ENCODE measurements at places on chromosomes 12 and 14.

GRCh38 chr12:18246066-18246465 is 15.3 kb upstream of the PIK3C2G start:
- DNase-seq: no peak

- DNase-seq: peak; percentile 80
These were observed 21.7 kb downstream of the TMBIM6 start for GRCh38 chr12:49763006-49763591.

- DNase-seq: no peak
These were observed 151.9 kb downstream of the EMP1 start for GRCh38 chr12:13348464-13348863.

GRCh38 chr12:94320109-94320508 is 139.6 kb downstream of the CEP83 start:
- DNase-seq: no peak

- no peak for DNase-seq
These were observed 49.1 kb downstream of the B4GALNT3 start for GRCh38 chr12:508795-509194.

- DNase-seq: no peak
These were observed 88.7 kb downstream of the TRAFD1 start for GRCh38 chr12:112214064-112214463.

GRCh38 chr14:80718940-80719339 is 222.6 kb downstream of the CEP128 start:
- no peak for DNase-seq

GRCh38 chr14:50212726-50213125 is 18.7 kb downstream of the SOS2 start:
- DNase-seq: no peak

- DNase-seq: no peak
These were observed 4.4 kb downstream of the CARMIL3 start for GRCh38 chr14:24055971-24056799.

- DNase-seq: no peak
These were observed 57.2 kb upstream of the BEGAIN start for GRCh38 chr14:100644383-100644782.

- no peak for DNase-seq
These were observed 54.8 kb downstream of the FNTB start for GRCh38 chr14:65041434-65041915.

DNA sequence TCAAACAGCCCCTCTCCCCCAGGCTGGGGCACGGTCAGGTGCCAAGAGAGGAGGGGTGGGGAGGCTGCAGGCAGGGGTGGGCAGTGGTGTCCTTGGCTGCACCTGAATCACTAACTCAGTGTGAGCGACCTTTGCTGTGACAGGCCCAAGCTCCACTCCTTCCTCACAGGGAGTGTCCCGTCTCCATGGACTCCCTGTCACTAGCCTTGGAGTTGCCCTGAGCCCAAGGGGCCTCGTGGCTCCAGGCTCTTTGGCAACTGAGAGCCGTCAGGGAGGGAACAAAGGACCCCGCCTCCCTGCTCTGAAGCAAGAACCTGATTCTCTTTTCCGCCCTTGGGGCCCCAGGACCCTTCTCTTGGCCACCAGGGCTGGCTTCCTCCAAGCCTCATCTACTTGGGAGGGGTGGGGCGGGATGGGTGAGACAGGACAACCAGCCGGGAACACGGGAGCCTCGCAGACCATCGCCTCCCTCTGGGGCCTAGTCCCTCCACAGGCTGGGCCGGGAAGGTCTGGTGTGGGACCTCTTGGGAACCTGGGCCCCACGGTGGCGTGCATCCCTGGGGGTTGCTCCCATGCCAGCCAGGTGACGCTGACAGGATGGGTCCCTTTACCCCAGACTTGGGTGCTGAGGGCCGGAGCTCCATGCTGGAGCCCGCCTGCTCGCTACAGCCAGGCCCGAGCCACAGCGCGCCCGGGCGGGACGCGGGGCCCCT is 935 bp upstream of the ADSS1 start:
- no peak for DNase-seq

Measured in nephron progenitor cell (in vitro differentiated cells).